ENCODE measurements at places on chromosomes 12 and 14.

- DNase-seq, result no peak
Observed at GRCh38 chr12:21305661-21306060, 29.1 kb downstream of the SLCO1A2 start.

GRCh38 chr14:62289471-62289870 lies 527.3 kb downstream of the SNAPC1 start:
- DNase-seq, result no peak

- no peak for DNase-seq
Observed at GRCh38 chr12:114335607-114336006, 70.3 kb downstream of the TBX5 start.

DNA sequence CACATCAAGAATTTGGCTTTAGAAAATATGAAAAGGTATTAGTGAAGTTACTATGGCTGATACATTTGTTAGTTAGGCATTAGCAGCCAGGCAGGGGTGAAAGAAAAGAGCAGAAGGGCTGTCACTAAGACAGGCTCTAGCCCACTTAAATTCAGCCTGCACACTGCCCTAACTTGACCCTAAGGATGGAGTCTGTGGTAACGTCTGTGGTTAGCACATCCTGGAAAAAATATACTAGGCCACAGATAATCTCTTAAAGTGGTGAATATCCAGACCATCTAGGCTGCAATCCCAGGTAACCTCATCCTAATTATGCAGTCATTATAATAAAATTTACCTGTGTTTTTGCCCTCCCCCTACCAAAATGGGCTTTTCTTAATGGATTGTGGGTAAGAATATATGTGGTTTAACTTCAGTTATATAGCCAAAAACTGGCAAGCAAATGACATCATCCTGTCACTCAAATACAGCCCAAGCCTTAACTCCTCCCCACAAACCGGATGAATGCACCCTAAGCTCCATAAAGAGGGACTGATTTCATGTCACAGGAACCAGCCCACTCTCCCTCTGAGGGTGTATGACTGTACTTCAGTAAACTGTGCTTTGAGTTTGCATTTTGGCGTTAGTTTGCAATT lies 440.9 kb downstream of the LRFN5 start:
- DNase-seq, result no peak

GRCh38 chr12:132129007-132129406 lies 15.1 kb downstream of the DDX51 start:
- no peak for DNase-seq

- no peak for DNase-seq
Observed at GRCh38 chr12:116727261-116727660, 10.6 kb downstream of the SPRING1 start.

GRCh38 chr12:6084969-6085450 lies 39.5 kb downstream of the VWF start:
- peak; percentile 64 for DNase-seq

DNA sequence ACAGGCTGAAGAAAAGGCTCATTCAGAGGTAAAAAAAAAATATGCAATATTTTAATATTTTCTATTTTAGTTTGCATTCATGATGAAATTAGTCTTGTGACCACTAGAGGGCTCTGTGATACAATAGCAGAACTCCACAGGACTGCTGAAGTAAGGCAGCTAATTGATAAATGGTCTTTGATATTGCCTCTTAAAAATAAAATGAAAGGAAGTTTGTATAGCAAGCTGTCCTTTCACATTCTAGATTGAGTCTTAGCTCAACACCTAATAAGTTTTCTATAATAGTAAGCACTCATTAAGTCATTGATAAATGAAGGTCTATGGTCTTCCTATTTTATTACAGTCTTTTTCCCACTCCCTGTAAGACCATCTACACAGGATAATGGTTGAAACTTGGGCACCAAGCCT lies 315.7 kb downstream of the NAV3 start:
- peak; percentile 27 for DNase-seq

- DNase-seq, result no peak
Observed at GRCh38 chr14:77245820-77246219, 25.2 kb downstream of the NGB start.

DNA sequence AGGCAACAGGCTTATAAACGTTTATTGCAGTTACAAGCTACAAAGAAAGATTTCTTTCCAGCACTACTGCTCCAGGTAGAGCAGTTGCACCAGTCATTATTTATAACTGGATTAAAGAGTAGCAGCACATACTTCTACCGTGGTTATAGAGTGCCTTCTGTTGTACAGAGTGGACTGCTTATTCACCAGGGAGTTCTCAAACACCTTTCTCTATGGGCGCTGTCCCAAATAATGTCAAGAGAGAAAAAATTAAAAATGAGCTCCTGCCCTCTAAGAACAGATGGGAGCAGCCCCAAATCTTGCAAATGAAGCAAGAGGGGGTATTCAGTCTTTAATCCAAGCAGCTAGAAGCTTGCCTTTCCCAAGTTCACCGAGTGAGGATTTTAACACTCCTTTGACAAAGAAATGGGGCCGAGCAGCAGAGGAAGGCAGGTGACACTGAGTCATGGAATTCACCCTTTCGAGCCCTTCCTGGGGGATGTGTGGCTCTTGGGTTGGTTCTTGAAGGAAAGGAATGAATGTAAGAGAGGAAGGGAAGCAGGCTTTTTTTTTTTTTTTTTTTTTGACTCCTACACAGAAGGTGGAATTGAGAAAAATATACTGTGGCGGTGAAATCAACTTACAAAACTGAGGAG lies 181.2 kb downstream of the PRKCH start:
- DNase-seq, result no peak

GRCh38 chr14:55128386-55129085 lies 516 bp upstream of the LGALS3 start:
- no peak for DNase-seq

GRCh38 chr12:59031313-59031712 lies 111.0 kb upstream of the LRIG3 start:
- no peak for DNase-seq

GRCh38 chr12:90174198-90174510 lies 465.5 kb upstream of the ATP2B1 start:
- DNase-seq, result no peak

DNA sequence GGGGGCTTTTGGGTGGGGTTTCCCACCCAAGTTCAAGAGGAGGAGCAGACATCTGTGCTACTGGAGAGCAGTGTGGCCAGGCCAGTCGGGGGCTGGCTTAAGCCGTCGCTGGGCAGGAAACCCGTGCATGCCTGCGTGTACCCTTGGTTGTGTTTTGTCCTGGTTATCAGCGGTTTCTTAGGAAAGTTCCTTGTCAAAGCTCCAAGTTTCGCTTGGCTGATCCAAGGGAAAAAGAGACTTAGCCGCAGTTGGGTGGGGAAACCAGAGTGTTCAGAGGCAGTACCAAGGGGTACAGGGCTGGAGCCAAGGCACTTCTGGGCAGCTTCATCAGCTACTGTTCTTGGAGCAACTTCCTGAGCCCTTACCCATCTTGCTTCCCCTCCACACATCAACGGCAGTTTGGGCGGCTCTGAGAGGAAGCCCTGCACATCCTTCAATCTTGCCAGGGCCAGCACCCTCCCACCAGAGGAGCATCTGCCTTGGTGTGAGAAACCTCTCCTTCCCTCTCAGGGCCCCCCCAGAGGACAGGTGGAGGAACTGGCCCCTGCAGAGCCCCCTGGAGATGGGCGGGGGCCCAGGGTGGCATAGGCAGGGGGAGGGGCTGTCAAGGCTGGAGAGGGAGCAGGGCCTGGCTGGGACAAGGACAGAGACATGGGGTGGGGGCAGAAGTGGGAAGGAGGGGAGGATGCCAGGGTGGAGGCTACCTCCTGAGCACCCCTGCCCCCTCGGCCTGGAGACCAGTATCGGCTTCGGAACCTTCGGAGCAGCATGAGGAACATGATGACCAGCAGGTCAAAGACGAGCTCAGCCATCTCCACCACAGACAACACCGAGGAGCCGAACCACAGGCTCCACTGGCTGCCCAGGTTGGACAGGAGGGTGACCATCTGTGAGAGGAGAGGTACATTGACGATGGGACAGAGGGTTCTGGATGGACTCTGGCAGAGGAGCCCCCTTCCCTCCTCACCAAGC lies 5.8 kb upstream of the TNFRSF1A start:
- DNase-seq, result no peak

GRCh38 chr12:18430425-18431048 lies 169.2 kb downstream of the PIK3C2G start:
- peak; percentile 74 for DNase-seq

- DNase-seq, result peak; percentile 95
Observed at GRCh38 chr12:121443193-121443870, 43.4 kb downstream of the RNF34 start.

DNA sequence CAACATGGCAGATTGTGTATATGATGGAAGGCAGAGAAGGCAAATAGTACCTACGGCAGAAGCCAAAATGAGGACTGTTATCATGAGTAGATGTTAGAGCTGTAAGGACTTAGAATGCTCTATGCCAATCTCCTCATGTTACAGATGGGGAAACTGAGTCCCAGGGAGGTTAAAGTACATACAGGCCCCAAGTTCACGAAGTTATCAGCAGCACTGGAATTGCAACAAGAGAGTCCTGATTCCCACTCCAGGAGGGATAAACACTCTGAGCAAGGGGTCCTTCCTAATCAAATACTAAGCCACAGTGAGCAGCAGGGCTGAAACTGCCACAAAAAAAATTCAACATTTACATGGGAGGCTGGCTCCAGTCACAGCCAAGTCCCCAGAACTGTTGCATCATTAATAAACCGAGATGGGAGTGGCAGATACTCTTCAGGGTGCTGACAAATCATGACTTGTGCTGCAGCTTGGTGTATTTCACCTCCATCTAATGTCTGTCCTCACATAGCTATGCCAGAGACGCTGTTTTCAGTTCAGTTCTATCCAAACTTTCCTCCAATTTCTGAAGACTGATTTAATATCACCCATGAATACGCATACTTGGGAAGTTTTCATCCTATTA lies 24.2 kb downstream of the NUAK1 start:
- DNase-seq, result peak; percentile 53

Measured in GM03348 (cell line).